NCI-H2081 treated with DMSO at 0.1 percent for 48 hours (cell line): ENCODE measurements at places on chromosomes 11 and 22.

- DNase-seq = no peak
Measured at GRCh38 chr11:83510530-83511460, 224.6 kb upstream of the CCDC90B start.

GRCh38 chr11:69512790-69513189 is 31.3 kb downstream of the LINC01488 start:
- no peak for DNase-seq

- DNase-seq = no peak
Measured at GRCh38 chr11:130651066-130651855, 202.8 kb downstream of the ADAMTS15 start.

DNA sequence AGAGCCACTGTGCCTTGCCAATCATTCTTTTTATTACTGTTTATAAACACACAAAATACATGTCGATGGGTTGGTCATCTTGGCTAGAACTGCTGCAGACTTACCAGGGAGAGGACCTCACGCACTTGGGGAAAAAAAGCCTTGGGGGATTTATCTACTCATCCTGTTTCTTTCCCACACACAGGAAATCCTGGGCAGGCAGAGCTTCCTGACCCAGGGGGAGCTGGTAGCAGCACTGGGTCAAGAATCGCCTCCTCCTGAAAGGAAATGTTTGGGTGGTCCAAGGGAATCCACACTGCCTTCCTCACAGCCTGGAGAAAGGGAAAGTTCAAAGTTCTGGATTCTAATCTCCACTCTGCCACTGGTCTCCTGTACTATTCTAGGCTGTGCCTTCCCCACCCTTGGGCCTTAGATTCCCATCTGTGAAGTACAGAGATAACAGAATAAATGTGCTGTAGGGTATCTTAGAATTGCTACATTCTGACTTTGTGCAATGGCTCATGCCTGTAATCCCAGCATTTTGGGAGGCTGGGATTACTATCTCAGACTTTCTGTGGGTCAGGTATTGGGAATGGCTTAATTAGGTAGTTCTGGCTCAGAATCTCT is 31.2 kb upstream of the SMTN start:
- no peak for DNase-seq

- no peak for DNase-seq
Measured at GRCh38 chr22:46813816-46814597, 51.6 kb downstream of the TBC1D22A start.

DNA sequence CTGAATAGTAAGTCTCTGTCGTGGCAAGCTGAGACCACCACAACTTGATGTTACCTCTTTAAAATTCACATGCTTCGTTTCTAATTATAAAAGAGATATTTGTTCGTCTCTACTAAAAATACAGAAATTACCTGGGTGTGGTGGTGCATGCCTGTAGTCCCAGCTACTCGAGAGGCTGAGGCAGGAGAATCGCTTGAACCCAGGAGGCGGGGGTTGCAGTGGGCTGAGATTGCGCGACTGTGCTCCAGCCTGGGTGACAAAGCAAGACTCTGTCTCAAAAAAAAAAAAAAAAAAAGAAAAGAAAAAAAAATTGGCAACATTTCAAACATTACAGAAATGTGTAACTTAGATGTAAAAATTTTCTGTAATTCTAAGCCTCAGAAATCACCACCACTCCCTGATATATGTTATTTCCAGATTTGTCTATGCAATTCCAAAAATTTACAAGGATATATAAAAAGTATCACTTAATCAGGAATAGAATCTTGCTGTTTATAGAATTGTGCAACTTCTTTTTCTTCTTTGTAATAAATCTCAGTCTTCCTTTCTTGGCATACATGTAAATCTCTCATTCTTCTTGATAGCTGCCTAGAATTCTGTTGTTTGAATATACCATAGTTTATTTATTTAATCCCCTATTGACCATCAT is 37.3 kb downstream of the C11orf96 start:
- DNase-seq = no peak

DNA sequence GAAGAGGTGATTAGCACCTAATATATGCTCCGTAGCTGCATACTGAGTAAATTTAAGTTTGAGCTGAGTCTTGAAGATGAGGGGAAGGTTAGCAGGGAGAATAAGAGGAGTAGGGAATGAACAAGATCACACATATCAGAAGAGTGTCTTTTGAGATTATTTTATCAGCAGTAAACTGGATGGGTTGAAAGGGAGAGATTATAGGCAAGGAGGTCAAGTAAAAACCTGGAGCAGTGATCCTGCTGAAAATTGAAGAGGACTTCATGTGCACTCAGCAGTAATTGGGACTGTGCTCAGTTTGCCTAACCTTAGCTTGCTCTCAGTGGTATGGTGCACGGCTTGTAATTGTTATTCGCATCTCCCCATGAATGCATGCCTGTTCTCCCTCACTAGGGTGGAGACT is 79.5 kb upstream of the PICALM start:
- DNase-seq = no peak

DNA sequence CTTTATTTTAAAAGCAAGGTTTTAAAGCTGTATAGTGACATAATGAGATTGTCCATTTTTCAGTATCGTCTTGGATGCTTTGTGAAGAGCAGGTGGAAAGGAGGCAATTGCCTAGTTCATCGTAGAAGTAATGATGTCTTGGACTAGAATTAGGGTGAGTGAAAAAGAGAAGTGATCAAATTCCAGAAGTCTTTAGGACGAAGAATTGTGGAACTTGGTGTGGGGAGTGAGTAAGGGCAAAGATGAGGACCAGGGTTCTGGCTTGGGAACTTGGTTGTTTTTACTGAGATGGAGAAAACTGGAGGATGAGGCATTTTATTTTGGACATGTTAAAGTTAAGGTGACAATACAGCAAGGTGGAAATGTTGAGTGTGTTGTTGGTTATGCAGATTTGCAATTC is 1.2 kb downstream of the ILK start:
- DNase-seq = no peak

- no peak for DNase-seq
Measured at GRCh38 chr11:36452236-36452940, 57.7 kb downstream of the TRAF6 start.

DNA sequence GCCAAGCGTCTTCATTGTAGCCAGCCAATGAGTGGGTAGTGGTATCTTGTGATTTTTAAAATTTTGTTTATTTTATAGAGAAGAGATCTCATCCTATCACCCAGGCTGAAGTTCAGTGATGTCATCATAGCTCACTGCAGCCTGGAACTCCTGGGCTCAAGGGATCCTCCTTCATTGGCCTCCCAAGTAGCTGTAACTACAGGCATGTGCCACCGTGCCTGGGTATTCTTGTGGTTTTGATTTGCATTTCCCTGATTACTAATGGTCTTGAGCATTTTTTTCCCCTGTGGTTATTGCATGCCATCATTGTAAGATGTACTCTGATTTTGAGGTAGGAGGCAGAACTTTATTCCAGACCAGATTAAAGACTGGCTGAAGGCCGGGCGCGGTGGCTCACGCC is 2.4 kb upstream of the DENND6B start:
- DNase-seq = no peak

DNA sequence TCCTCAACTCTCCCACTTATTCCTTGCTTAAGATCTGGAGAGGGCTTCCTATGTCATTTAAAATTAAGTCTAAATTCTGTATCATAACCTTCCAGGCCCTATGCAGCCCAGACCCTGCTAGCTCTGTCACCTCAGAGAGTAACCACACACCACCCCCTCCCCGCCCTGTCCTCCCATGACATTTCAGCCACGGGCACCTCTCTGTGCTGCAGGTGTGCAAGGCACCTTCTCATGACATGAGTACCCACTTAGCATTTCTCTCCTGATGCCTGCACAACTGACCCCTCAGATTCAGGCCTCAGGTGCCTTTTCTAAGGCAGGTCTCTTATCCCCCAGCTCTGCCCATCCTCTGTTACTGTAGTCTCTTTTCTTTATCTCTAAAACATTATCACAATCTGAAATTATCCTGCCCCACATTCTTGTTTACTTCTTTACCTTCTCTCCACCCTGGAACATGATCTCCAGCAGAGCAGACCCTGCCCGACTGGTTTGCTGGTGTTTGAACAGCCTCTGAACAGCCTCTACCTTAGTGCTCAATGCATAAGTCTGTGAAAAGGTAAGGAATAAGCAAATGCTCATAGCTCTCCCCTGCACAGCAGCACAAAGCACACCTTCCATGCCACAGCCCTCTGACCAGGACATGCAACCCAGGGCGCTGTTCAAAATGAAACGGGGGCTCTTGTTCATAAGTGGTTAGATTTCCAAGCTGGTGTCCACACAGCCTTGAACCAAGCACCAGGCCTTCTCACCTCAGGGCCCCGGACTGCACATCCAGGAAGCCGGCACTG is 196.1 kb upstream of the B3GAT1 start:
- no peak for DNase-seq

DNA sequence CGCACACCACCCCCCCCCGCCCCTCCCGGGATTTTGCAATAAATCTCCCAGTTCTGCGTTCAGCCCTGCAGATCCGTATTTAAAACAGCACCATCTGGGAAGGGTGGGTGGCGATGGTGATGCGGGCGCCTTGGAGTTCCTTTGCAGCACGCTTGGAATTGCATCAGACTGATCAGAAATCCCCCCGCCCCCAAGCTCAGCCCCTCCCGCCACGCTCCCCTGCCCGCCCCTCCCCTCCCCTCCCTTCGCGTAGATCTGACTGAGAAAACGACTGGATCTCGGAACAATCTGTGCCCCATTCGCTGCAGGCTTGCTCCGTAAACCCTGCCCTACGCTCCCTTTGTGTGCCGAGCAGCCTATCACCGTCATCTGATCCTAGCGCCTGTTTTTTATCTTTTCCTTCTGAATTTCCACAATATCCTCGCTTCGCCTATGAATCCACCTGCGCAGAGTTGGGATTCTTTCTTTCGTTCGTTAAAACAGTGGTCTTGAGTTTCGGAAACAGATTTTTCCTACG is 18.1 kb upstream of the BDNF start:
- peak; percentile 37 for DNase-seq

DNA sequence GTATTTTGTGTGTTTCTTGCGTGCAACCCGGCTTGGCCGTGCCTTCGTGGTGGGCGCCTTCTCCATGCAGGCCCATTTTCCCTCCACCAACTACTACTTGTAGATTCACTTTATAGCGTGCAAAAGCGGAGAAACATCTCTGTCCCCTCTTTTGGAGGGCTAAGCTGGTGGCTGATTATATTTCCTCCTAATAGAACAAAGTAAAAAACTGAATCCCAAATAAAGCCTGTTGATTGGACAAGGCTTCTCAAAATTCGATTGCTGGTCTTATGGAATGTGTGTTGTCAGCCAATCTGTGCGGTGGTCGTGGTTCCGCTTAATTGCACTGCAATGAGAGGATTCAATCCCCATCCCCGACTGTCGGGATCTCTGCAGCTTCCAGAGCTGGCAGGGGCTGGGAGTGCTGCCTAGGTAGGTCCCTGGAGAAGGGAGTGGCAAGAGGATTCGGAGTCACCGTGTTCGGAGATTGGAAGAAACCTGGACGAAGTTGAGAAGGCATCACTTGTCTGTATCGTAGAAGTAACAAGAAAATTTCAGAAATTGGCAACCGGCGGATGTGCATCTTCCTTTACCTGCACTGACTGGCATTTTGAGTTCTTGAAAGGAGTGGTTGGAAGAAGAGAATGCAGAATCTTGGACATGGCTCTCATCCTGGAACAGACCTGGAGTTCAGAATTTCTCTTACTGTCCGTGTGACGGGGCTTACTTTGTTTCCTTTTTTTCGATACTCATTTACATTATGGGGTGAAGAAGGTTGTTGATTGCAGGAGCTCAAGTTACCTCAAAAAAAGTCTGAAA is 1.1 kb downstream of the HMGXB4 start:
- DNase-seq = no peak

DNA sequence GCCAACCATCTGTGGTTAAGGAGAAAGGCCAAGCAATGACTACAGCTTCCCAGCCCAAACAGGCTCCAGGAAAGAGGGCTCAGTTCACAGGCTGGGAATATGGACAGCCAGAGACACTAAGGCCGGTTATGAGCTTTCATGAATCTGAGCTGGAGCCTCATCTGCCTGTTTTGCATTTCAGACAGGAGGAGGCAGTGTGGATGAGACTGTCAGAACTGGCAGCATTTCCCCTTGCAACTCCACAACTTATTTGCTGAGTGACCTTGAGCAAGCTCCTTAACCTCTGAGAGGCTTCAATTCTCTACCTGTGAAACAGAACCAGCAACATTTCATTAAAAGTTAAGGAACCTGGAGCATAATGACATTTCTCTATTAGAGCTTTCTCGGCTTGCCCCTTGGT is 264.0 kb downstream of the ETS1 start:
- no peak for DNase-seq

GRCh38 chr11:33045551-33046255 is 6.3 kb downstream of the TCP11L1 start:
- DNase-seq = no peak

GRCh38 chr11:64021757-64022093 is 14.0 kb upstream of the FLRT1 start:
- DNase-seq = no peak

GRCh38 chr11:29293825-29294224 is 723.0 kb downstream of the KCNA4 start:
- DNase-seq = no peak

DNA sequence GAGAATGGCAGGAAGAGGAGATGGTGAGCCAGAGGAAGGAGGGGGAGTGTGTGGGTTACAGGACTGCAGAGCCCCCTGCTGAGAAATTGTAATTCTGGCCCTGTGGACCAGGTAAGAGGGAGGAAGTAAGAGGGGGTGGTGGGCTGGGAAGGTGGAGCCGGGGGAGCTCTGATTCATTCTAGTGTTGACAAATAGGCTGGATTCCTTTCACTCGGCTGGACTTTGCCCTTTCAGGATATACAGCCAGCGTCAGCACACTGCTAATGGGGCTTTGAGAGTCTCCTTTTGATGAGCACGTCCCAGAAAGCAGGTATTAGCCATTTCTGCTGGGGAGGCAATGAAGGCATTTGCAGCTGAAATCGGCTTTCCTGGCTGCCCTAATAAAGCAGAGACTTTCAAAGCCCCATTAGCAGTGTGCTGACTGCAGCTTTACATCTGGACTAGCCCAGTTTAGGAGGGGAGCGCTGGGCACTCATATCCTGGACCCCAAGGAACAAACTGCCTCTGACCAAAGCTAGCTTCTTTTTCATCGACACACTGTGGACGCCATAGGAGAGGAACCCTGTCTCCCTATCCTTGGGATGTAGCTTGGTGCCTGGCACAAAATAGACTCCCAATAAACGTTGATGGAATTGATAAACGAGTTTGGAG is 44.8 kb upstream of the CADM1 start:
- DNase-seq = peak; percentile 12

DNA sequence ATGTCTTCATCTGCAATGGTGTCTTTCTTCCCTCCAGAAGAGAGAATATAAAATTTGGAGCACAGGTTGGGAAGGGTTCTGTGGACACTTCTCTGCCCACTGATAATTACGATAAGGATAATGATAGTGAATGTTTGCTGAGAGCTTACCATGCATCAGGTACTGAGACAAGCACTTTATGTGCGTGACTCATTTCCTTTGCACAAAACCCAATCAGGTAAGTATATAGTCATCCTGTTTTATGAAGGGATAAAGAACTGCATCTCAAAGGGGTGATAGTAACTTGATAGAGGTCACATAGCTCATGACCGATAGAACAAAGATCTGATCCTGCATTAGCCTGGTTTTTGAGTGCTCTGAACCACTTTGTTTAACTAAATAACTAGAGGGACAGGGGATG is 9.4 kb downstream of the DRD2 start:
- DNase-seq = no peak

GRCh38 chr11:26953770-26954392 is 40.0 kb upstream of the FIBIN start:
- DNase-seq = no peak

GRCh38 chr11:64881476-64881875 is 3.1 kb upstream of the EHD1 start:
- no peak for DNase-seq
